Osteoblast (primary cell): ENCODE measurements at places on chromosomes 6 and 20.
A peak's percentile ranks its signal among the peaks of the same experiment; 100 is the strongest.

DNA sequence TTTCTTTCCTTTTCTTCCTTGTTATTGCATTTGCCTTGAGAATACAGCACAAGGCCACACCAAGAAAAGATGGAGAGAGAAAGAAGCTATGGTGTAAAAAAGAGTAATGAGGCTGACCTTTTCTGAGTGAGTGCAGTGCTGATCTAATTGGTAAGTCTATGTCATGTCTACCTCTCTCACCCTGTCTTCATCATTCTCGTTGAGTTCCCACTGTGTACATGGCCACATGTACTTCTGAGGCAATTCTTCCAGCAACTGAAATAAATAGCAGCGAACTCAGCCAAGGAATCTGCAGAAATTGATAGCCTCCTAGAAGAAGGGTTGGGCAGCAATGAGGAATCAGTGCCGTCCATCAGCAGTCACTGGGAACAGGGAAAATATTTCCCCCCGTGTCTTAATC lies 367.2 kb upstream of the SPTLC3 start:
- no peak for DNase-seq

GRCh38 chr6:61901748-61902147 lies 384.3 kb downstream of the KHDRBS2 start:
- DNase-seq = no peak

DNA sequence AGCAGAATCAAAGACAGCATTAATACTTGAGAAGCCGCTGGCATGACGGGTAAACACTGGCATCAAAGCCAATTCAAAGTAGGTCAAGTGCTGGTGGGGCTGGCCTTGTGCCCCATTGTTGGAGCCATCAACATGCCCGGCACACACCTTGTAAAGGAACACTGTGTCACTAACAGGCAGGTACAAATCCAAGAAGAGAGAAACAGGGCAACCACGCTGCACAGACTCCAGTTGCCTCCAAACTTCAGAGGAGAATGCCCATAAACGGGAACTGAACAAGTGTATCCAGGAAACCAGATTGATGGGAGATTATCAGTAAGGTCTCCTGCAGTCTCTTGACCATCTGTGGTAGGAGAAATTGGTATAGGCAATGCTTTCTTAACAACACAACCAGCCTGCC lies 127.0 kb upstream of the STXBP5 start:
- no peak for DNase-seq

DNA sequence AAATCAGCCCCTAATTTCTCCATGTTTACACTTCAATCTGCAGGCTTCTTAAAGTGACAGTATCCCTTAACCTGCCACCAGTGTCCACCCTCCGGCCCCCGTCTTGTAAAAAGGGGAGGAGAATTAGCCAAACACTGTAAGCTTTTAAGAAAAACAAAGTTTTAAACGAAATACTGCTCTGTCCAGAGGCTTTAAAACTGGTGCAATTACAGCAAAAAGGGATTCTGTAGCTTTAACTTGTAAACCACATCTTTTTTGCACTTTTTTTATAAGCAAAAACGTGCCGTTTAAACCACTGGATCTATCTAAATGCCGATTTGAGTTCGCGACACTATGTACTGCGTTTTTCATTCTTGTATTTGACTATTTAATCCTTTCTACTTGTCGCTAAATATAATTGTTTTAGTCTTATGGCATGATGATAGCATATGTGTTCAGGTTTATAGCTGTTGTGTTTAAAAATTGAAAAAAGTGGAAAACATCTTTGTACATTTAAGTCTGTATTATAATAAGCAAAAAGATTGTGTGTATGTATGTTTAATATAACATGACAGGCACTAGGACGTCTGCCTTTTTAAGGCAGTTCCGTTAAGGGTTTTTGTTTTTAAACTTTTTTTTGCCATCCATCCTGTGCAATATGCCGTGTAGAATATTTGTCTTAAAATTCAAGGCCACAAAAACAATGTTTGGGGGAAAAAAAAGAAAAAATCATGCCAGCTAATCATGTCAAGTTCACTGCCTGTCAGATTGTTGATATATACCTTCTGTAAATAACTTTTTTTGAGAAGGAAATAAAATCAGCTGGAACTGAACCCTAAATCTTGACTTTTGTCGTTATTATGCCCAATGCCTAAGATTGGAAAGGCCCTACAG lies 4.5 kb downstream of the SOX4 start:
- DNase-seq = peak; percentile 80

DNA sequence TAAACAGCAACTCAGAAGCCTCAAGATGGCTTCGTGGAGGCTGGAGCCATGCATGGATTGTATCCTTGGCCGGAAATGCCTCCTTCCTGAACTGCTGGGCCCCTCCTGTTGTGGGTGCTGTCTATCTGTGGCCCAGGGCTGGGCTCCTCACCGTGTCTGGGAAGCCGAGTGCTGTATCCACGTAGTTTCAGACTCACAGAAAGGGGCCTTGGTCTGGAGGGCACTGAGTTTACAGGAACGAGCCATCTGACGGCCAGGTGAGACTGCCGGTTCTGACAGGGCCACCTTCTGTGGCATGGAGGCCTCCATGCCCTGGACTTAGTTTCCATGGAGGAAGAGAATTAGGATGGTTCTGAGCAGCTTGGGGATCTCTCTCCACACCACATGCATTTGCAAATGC lies 142.2 kb downstream of the ERMARD start:
- peak; percentile 63 for DNase-seq

DNA sequence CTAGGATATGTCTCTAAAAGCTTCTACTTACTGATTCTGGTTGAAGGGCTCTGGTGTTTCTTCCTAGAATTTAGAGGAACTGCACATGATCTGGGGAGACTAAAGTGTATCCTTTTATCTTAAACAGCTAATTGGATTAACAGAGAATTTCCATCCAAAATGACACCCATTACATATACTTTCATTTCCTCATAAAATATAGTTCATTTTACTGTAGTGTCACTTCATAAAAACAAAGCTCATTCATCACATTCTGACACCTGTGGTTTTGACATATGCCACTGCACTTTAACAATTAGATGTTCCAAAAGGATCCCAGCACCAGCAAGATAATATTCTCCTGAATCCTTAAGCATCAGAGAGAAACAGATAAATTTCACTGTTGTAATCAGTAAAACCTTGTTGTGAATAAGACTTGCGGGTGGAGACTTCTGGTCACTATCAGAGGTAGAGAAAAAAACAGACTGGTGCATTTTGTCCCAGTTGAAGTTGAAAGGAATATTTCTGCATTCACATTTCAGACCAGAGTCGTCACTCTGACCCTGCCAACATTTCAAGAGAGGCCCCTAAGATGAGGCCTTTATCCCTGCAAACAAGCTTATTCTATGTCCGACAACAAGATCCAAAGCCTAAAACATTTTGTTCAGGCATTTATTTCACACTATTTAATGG lies 175.3 kb upstream of the BMP5 start:
- no peak for DNase-seq
